HT1080 (cell line): ENCODE measurements at places on chromosomes 12 and 14. TPM values are rescaled to one million over a fixed set of nuclear protein-coding genes. Genes with fewer than 3 reads are reported as not detected.
A peak's percentile ranks its signal among the peaks of the same experiment; 100 is the strongest.

Gene ANO2
- 1.0 and 1.4 TPM in 2 replicates for total RNA-seq

Gene LALBA
- 0.13 TPM in 1 of 2 replicates, not detected in the other for total RNA-seq

Gene ACTR6
- total RNA-seq, result 15.6 and 20.8 TPM in 2 replicates

Gene PLEKHG7
- not detected in 2 replicates for total RNA-seq

Gene TAS2R31
- 0.29 and 0.40 TPM in 2 replicates for total RNA-seq

Gene GPR135
- 0.84 and 1.0 TPM in 2 replicates for total RNA-seq

Gene INHBC
- total RNA-seq, result 0.13 and 0.37 TPM in 2 replicates

Gene B4GALNT3
- 0.27 and 0.50 TPM in 2 replicates for total RNA-seq

Gene PYM1
- total RNA-seq, result 37.0 and 38.0 TPM in 2 replicates

GRCh38 chr12:131370791-131371347 lies 340.0 kb upstream of the SFSWAP start:
- DNase-seq, result peak; percentile 29

DNA sequence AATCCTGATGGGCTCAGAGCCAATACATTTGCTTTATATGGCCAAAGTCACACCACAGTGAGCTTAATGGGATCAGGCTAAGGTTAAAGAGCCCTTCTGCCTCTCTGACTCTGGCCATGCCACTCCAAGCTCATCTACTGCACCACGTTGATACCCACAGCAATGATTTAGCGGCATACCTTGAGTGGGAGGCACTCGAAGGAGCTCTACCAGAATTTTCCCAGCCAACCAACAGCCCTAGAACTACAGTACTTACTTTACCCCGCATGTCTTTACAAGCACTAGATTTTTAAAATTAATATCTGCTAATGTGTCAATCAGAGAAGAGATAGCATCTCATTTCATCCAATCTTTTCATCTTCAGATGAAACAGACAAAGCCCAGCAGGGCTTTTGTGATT lies 300.5 kb downstream of the GRIN2B start:
- no peak for DNase-seq

- no peak for DNase-seq
Measured at GRCh38 chr12:22787557-22787956, 162.6 kb downstream of the ETNK1 start.

DNA sequence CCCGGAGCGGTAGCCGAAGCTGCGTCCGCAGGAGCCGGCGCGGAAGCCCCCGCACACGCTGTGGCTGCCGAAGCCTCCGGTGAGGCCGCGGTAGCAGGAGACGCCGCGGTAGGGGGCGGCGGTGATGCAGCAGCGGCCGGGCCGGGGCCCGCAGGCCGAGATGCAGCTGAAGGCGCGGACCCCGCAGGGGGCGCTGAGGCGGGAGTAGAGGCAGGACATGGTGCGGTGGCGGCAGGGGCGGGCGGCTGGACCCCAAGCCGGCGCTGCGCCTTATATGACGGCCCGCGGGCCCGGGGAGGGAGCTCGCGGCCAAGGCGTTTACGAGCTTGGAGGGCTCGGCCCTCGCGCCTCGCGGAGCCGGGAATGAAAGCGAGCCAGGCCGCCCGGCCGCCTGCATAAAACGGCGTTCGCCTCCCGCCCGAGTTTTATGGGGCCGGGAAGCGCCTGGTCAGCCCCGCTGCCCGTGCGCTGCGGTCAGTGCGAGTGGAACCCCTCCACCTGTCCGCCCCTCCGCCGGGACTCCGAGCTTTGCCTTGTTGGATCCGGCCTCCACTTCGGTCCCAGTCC lies 16.0 kb upstream of the KRT86 start:
- DNase-seq, result no peak

DNA sequence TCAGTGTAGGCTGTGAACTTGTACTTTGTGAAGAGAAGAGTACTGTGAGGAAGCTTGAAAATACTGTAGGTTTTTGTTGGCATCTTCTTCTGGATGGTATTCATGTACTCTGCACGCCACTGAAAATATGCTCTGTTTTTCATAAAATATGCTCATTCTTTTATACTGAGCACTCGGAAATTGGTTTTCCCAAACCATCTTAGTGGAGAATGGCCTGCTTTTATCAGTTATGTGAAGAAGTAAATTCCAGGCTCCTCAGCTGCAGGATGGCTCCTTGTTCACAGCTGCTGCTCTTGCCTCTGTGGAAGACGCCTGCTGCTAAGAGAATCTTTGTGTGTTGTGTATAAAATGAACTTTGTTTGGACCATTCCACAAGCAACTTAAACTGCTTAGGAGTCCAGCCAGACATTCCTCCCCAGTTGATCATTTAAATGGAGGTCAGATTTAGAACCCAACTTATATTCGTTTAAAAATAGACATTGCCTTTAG lies 443.5 kb upstream of the RGS6 start:
- no peak for DNase-seq

- DNase-seq, result no peak
Measured at GRCh38 chr14:78075555-78076277, 94.5 kb upstream of the NRXN3 start.

- peak; percentile 84 for DNase-seq
Measured at GRCh38 chr12:129202109-129202814, 349.0 kb downstream of the GLT1D1 start.

GRCh38 chr14:77158175-77158881 lies 16.7 kb upstream of the ZDHHC22 start:
- peak; percentile 64 for DNase-seq

GRCh38 chr12:118541071-118541470 lies 164.7 kb downstream of the SUDS3 start:
- DNase-seq, result no peak

DNA sequence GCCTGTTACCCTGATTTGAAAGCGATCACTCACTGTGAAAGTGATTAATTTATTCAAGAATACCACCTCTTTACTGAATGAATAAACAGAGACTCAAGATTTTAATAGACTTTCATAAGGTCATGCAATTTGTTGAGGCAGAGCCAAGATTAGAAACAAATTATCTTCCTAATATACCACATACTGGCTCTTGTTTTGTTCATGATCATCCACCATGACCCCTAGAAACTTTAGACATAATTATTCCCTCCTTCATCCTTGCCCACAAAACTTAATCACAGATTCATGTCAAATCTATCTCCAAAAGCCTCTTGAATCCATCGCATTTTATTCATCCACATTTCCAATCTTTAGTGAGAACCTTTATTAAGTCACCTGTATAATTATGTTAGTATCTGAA lies 152.3 kb downstream of the ATXN7L3B start:
- no peak for DNase-seq

DNA sequence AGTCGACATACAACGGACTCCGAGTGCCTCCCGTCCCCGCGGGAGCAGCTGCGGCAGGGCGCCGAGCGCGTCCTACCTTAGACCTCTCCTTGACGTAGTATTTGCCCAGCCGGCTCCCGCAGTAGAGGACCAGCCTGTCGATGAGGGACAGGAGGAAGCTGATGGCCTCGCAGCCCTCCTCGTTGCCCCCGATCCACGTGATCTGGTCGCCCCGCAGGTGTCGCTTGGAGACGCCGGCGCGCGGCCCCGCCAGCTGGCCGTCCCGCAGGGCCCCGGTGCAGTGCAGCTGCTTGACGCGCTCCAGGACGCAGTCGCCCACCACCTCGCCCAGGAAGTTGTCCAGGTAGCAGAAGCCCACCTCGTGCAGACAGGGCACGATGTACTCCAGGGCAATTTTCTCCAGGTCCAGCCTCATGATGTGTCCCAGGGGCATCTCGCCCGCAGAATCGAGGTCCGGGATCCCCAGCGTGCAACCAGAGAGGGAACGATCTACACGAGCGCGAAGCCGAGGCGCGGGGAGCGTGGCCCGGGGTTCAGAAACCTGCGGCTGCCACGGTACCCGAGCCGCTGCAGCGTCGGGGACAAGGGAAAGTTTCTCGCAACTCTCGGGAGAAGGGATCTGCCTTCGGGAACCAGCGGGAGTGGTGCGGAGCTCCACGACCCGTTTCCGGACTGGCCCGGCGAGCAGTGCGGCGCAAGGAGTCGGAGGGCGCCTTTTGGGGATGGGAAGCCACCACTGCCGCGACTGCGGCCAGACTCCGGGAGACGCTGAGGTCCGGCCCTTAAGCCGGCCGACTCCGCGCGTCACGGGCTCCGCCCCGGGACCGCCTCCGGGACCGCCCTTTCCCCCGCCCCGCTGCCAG lies at the start of gene EGLN3:
TSS of gene EGLN3 (minus strand) at position 755 of the 863 bp plus-strand sequence. CDS start at position 433, 322 bp downstream.
- DNase-seq, result peak; percentile 52

GRCh38 chr14:96599076-96599475 lies 96.9 kb downstream of the PAPOLA start:
- DNase-seq, result no peak
